ENCODE measurements at places on chromosomes 2 and 18.

GRCh38 chr18:26654616-26655524, 106.5 kb upstream of the KCTD1 start:
- DNase-seq, result no peak

- DNase-seq, result no peak
These were observed 101.3 kb downstream of the CDC42EP3 start for GRCh38 chr2:37569986-37570679.

DNA sequence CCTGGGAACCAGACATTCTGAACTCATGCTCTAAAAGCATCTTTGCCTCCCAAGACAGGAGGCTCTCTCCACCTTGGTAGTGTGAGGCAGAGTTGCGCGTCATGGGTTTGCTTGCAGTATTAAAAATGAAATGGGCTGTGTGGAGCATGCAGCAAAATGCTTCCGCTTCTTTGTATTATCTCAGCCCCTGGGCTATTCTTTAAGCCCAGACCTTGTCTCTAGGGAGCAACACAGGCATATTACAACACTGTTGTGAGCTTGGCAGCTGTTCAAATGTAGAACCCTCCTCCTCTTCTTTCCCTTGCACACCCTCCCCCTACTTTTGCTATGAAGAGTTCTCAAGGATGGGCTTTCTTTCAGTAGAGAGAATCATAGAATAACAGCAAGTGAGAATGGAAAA, 185.1 kb upstream of the LHCGR start:
- DNase-seq, result no peak

- DNase-seq, result no peak
These were observed 69.3 kb upstream of the HK2 start for GRCh38 chr2:74764429-74765272.

GRCh38 chr18:61554117-61554776, 221.0 kb downstream of the CDH20 start:
- peak; percentile 15 for DNase-seq

DNA sequence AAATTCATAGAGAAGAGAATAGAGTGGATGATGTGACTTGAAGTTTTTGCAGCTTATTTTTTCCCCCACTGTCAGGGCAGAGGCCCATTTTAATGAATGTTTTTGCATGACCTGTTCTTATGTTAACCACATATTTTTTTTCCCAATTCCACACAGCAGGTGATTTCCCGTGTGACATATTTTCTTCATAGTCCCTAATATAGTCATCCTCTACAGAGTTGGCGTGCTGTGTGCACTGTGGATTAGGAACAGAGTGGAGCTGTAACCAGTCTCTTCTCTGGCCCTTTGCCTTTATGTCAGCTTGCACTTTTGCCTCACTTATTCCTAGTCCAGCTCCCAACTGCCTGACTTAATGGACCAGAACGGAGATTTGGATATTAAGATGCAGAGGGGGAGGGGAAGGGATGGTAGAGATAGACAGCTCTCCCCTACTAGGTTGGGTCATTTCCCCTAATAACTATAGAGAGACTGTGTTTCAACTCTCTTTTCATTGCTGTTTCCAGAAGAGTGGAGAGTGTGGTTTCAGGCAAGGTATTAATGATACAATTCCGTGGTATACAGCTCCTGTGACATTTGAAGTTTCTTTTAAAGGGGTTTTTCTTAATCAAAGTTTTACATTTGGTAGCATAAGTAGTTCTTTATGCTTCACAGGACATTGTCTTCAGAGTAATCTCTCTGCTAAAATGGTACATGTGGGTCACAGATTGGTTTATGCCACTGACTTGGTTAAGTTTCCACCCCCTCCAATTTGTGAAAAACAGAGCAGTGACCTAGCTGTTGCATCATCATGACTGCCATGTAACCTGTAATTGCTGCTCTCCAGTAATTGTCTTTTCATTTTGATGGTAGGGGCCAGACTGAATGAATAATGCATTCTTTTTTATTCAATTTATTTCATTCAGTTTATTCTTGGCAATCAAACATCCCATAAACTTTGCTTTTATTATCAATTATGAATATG, 161.3 kb downstream of the HAUS1 start:
- DNase-seq, result no peak

GRCh38 chr2:2564300-2565078, 233.4 kb upstream of the MYT1L start:
- DNase-seq, result no peak

- no peak for DNase-seq
These were observed 799.7 kb downstream of the LRP1B start for GRCh38 chr2:141331127-141331526.
